Neural crest cell (in vitro differentiated cells): ENCODE measurements at places on chromosomes 2 and 18. TPM values are rescaled to one million over a fixed set of nuclear protein-coding genes. Genes with fewer than 3 reads are reported as not detected.

Gene MDH1B
- total RNA-seq, result 2.0 and 4.6 TPM in 2 replicates

Gene SP110
- total RNA-seq, result 5.3 and 5.6 TPM in 2 replicates

Gene COA5
- total RNA-seq, result 33.7 and 34.6 TPM in 2 replicates

Gene UGT1A3
- not detected in 2 replicates for total RNA-seq

Gene VWA3B
- not detected in 2 replicates for total RNA-seq

Gene CNDP1
- 0.56 and 0.59 TPM in 2 replicates for total RNA-seq

Gene ATP6V1B1
- total RNA-seq, result 4.3 and 4.6 TPM in 2 replicates

Gene SH2D6
- total RNA-seq, result 0.34 and 1.2 TPM in 2 replicates

Gene REG1B
- not detected in 2 replicates for total RNA-seq

Gene TM4SF20
- not detected in 2 replicates for total RNA-seq

Gene TCF7L1
- total RNA-seq, result 40.3 and 41.8 TPM in 2 replicates

Gene SANBR
- 30.3 and 33.3 TPM in 2 replicates for total RNA-seq

Gene DAW1
- total RNA-seq, result not detected in 2 replicates

Gene SLC35F6
- 28.9 and 30.6 TPM in 2 replicates for total RNA-seq

Gene SNORC
- 2.8 and 3.0 TPM in 2 replicates for total RNA-seq

Gene EPB41L3
- 12.4 and 13.1 TPM in 2 replicates for total RNA-seq

Gene KLHL30
- 0.23 and 0.25 TPM in 2 replicates for total RNA-seq

Gene CDH7
- total RNA-seq, result 6.3 and 7.3 TPM in 2 replicates

Gene CAPN14
- total RNA-seq, result 0.36 and 0.47 TPM in 2 replicates

Gene DNAJC5G
- total RNA-seq, result not detected in 2 replicates

Gene OSR1
- total RNA-seq, result 0.33 and 0.45 TPM in 2 replicates

Gene EHD3
- total RNA-seq, result 10.6 and 10.7 TPM in 2 replicates

Gene CD207
- total RNA-seq, result not detected in 2 replicates

Gene C2orf42
- total RNA-seq, result 19.5 and 20.7 TPM in 2 replicates

Gene TGFBRAP1
- 19.6 and 23.8 TPM in 2 replicates for total RNA-seq

Gene ZSCAN30
- total RNA-seq, result 14.6 and 15.4 TPM in 2 replicates

Gene ADAM23
- total RNA-seq, result 31.2 and 34.0 TPM in 2 replicates

Gene WDR7
- 15.9 and 17.3 TPM in 2 replicates for total RNA-seq

Gene LAMA3
- total RNA-seq, result 0.25 and 0.35 TPM in 2 replicates

Gene ASB18
- not detected in 2 replicates for total RNA-seq

Gene TMEM17
- total RNA-seq, result 3.1 and 4.0 TPM in 2 replicates

Gene TUBB8B
- total RNA-seq, result not detected in 2 replicates

Gene PID1
- 0.34 and 0.91 TPM in 2 replicates for total RNA-seq

Gene DCTN1
- total RNA-seq, result 198 and 202 TPM in 2 replicates

Gene FAM124B
- not detected in 2 replicates for total RNA-seq

Gene MARCHF4
- 0.86 and 1.2 TPM in 2 replicates for total RNA-seq

Gene ACVR1C
- 0.09 and 0.26 TPM in 2 replicates for total RNA-seq

Gene ARHGAP28
- total RNA-seq, result 20.2 and 22.5 TPM in 2 replicates

Gene LBH
- 16.1 and 16.7 TPM in 2 replicates for total RNA-seq

Gene WNT10A
- total RNA-seq, result not detected in 2 replicates

Gene NPHP1
- 7.3 and 8.5 TPM in 2 replicates for total RNA-seq

Gene ITGB6
- total RNA-seq, result not detected in 2 replicates

Gene TIGD1
- total RNA-seq, result 11.8 and 12.8 TPM in 2 replicates

Gene IL36A
- not detected in 2 replicates for total RNA-seq

Gene TRIM54
- total RNA-seq, result not detected in 2 replicates

Gene CCBE1
- total RNA-seq, result 0.18 and 0.33 TPM in 2 replicates

Gene CFAP65
- total RNA-seq, result 0.93 and 1.4 TPM in 2 replicates

Gene NEU2
- not detected in 2 replicates for total RNA-seq

Gene PRKAG3
- not detected in 2 replicates for total RNA-seq

Gene AFF3
- 20.9 and 25.7 TPM in 2 replicates for total RNA-seq

Gene POTEE
- 1.0 and 1.1 TPM in 2 replicates for total RNA-seq

Gene PROKR1
- 0.09 and 0.16 TPM in 2 replicates for total RNA-seq

Gene TPO
- total RNA-seq, result not detected in 2 replicates

Gene TEKT4
- total RNA-seq, result not detected in 2 replicates

Gene GALNT3
- 3.1 and 3.4 TPM in 2 replicates for total RNA-seq

Gene APOB
- total RNA-seq, result 0.07 and 0.09 TPM in 2 replicates
